ENCODE measurements at places on chromosomes 16 and 17.

DNA sequence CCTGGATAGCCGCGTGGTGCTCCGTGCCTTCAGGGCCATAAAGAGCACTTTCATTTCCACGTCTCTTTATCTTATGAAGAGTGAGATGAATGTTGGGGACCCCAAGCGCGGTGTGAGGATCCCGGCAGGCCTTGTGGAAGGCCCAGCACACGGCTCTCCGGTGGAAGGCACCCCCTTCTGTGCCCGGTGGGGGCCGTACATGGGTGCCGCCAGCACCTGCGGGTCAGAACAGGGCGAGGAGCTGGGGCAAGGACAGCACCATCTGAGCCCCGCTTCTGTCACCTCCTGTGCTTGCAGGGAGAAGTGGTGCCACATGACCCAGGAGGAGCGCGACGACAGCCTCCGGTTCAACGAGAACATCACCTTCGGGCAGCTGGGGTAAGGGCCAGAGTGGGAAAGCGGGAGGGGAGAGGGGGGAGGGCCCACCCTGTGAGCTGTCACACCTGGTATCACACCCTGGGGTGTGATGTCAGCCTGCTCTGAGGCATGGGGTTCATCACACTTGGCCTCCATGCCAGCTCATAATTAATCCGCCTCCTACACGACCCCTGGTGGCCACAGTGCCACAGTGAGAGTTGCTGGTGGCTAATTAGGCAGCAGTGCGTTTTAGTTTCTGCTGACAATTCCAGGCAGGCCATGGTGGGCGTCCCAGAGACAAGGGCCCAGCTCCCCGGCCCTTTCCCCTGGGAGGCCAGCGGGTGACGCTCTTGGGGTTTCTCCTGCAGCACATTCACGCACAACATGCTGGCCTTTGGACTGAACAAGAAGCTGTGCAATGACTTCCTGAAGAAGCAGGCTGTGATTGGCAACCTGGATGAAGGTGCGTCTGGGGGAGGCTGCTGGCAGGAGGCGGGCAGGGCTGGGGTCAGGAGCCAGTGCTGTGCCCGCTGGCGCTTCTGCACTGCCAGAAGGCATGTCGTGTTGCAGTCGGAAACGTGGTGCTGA, 25.7 kb downstream of the CIBAR2 start:
- peak; percentile 73 for DNase-seq

DNA sequence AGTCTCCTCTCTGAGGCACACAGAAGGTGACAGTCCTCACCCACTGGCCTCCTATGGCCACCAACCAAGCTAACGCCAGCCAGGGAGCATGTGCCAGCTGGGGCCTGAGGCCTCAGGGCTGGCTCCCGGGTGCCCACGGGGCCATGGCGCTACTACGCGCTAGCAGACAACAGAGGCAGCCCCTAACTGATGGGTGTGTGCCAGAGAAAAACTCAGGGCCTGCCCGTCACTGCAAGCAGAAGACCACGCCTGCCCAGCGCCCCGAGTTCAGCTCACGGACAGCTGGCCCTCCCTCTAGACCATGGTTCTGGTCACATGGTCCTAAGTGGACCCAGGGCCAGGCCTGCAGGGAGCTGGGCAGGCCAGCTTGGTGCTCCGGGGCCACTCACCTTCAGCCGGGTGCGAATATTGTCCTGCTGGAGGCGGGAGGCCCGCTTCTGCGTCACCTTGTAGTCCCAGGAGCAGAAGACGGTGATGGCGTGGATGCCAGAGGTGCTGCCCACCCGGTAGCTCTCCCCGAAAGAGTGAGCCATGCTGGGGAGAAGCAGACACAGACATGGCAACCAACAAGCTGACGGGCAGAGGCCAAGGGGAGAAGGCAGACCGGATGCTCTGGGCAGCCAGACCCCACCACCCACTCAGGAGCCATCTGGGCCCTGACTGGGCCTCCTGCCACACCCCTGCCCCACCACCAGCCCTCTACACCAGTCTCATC, 6.2 kb downstream of the TMC6 start:
- no peak for DNase-seq

DNA sequence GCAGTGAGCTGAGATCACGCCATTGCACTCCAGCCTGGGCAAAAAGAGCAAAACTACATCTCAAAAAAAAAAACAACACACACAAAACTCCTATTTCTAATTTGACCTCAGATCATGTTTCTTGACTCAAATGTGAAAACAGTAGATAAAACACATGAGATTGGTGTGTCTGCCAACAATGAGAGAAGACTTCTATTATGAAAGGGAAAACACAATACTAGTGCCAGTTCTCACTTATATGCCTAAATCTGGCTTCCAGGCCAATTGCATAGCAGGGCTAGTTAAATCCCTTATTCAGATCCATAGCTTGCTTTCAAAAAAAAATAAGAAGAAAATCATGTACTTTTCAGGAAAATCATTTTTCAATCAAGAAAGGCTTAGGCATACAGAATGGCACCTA, 39.4 kb downstream of the AP1G1 start:
- DNase-seq = no peak

GRCh38 chr16:57306676-57307341, 22.3 kb upstream of the PLLP start:
- no peak for DNase-seq

DNA sequence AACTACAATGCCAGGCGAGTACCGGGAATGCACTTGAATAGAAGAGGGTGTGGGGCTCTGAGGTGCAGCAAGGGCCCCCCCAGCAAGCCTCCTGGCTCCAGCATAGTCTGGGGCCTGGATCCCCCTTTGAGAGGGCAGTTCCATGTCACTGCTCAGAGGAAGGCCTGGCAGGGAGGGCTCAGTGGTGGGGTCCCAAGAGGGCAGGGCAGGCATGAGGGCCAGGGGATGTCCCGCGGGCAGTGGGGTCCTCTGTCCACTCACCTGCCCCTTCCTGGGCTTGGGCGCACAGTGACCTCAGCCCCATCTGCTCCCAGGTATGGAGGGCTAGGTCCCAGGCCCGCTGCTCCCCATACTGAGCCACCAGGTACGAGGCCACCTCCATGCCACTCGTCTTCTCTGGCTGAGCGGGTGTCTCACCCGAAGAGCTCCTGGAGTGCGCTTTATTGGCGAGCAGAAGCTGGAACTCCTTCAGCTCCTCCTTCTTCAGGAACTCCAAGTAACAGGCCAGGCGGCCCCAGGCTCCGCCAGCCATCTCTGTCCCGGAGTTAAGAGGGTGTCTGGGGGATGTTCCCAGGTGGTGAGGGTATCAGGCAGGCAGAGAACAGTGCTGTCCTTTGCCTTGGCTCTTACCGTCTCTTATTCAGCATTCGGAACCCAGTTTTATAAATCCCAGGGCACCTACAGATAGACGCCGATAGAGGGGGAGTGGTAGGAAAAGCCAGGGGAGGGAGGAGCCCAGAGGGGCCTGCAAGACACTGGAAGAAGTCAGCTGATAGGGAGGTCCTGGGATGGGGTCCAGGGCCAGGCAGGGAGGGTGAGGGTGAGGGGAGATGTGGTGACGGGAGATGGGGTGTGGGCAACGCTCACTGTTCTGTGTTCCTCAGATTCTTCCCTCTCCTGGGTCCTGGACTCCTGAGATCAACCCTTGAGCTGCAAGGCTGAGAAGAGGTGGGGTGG, 605 bp downstream of the NLRP1 start:
- DNase-seq = no peak

DNA sequence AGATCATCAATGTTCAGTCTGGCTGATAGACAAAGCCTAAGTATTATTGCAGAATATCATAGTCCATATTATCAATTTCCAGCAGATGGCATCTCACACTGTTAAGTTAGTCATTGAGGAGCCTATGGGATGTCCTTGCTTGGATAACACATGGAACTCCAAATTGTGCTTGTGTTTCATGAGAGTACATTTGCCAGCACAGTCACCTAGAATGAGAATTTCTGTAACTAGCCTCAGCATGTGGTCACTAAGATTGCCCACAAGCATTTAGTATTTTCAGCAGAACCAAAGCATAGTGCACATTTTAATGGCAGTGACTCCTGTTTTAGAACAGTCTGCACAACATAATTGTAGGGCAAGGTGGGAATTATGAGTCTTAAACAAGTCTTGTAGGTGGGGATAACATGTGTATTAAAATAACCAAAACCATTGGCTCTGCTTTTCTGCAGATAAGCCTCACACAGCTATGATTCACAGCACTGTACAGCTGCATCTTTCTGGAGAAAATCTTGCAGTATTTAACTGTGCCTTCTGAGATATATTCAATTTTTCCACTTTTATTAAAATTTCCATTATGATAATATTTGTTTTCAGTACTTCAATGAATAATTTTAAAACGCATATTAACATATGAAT, 882.8 kb upstream of the SOX9 start:
- no peak for DNase-seq

- DNase-seq = no peak
These were observed 33.1 kb upstream of the GSE1 start for GRCh38 chr16:85579923-85580580.

DNA sequence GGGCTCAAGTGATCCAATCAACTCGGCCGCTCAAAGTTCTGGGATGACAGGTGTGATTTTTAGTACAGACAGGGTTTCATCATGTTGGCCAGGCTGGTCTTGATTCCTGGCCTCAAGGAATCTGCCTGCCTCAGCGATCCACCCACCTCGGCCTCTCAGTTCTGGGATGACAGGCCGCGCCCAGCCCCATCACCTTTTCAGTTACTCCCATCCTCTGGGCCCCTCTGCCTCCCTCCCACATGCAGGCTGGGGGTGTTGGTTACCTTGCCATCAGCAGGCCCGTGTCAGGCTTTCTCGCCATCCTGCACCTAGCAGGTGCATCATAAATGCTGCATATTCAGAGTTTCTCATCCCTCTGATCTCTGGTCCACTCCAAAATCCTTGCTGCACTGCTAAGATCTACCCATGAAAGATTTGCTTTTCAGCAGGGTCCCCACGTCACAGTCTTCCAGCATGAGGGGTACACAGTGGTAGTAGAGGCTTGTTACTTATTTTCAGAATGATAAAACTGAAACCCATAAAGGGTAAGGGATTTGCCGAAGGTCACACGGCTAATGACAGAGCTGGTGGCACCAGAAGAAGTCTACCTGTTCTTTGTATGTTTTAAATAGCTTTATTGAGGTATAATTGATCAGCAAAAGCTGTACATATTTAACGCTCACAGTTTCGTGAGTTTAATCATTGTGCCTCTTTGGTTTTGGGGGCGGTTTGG, 16.6 kb downstream of the PMM2 start:
- DNase-seq = no peak
